ENCODE measurements at places on chromosomes 3 and 15. TPM values are rescaled to one million over a fixed set of nuclear protein-coding genes. Genes with fewer than 3 reads are reported as not detected.
A peak's percentile ranks its signal among the peaks of the same experiment; 100 is the strongest.

- DNase-seq = no peak
Measured at GRCh38 chr3:16307832-16308531, 43.0 kb downstream of the OXNAD1 start.

DNA sequence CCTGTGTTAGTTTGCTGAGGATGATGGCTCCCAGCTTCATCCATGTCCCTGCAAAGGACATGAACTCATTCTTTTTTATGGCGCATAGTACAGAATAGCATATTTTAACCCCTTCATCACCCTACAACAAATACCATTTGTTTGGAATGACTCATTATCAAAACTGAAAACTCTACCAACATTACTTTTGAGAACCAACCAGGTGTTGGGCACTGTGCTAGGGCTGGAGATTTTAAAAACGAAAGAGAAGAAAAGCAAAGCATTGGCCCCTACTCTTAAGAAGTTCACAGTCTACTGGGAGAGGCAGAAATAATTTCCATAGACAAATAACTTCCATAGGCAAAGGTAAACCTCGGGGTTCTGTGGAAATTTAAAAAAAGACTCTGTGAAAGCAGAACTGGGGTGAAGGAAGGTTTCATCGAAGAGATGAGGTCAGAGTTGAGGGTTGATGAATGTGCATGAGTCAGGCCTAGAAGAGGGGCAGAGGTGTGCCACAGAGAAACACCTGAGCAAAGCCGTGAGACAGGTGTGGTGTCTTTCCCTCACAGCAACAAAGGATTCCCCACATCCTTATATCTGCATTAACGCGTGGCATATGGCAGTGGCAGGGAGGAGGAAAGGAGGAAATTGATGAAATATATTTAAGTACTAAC is 51.0 kb downstream of the MCF2L2 start:
- DNase-seq = no peak

GRCh38 chr3:114892880-114893279 is 254.2 kb downstream of the ZBTB20 start:
- DNase-seq = no peak

DNA sequence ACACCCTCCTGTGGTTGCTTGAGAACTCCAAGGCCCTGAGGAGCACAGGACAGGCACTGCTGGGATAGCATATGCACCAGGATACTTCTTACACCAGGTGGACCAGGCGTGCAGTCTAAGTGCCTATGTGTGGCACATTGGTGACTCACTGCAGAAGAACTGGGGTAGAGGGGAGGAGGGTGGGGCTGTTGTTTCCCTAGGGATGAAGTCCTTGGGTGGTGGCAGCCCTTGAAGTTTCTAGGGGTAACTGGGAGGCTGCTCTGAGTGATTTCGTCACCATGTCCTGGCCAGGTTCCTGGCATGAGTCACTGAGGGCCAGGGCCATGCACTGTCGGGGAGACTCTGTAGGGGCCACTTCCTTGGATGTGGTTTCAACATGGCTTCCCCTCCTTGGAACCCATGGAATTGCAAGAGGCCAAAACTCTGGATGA is 15.9 kb downstream of the MYZAP start:
- DNase-seq = peak; percentile 53

- DNase-seq = peak; percentile 50
Measured at GRCh38 chr3:158395421-158395820, 175.6 kb upstream of the MLF1 start.

DNA sequence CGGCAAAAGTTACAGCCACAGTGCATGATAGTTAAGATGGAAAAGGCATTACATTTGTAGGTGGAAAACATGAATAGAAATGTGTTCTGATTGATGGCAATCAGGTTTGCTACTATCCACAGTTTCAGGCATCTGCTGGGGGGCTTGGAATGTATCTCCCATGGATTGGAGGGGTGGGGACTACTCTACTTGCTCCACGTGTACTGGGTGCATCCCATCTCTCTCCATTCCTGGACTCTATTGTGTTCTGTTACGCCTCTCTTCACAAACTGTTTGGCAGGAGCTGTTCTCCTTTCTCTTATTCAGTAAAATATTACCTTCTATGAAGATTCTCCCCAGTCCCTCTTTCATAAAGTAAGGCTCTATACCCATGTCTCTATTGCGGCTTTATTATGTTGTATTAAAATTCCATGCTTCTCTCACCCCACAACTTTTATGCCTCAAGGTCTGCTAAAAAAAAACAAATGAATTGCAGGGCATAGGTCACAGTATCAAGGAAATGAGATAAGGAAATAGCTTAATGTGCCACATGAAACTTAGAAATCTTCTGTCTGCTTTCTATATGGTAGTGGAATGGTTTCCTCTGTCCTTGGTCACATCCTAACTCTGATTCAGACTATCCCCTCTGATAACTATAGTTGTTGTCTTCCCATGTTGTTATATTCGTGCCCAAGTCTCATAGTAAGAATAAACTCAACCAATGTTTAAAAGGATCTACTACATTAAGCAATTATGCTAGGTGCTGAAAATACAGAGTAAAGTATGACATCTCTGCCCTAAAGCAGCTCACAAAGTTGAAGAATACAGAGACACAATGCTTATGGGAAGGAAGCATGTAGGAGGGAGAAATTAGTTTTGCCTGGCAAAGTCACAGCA is 43.2 kb downstream of the LRRFIP2 start:
- no peak for DNase-seq

DNA sequence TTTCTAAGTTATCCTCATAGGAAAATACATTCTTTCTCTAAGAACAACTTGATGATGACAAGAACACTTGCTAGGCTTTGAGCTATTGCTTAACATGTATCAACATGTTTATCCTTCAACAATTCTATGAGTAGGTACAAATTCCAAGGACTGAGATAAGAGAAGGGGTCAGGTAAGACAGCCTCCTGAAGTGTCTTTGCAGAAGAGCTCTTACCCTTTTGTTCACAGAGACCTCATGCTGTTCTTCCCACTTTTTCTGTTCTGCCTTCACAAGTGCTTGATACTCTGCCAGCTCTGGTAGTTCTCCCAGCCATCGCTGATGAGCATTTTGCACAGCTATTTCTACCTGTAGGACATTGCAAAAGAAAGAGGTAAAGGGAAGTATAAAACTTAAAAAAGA is 50.9 kb downstream of the CEP152 start:
- DNase-seq = no peak

DNA sequence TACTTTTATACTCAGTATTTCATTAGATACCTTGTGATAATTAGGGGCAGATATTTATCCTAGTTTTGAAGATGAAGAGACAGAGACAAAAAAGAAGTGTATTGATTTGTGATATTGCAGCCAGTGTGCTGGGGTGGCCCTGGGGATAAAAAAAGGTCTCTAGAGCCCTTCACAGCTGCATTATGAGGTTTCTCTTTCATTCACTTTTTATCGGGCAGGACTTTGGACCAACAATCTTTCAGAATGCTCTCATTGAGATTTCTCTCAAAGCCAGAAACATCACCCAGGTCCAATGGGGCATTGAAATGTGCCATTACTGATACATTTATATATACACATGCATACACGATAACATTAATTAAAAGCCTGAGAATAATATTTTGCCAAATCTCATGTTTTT is 20.5 kb upstream of the SELENOT start:
- DNase-seq = no peak

DNA sequence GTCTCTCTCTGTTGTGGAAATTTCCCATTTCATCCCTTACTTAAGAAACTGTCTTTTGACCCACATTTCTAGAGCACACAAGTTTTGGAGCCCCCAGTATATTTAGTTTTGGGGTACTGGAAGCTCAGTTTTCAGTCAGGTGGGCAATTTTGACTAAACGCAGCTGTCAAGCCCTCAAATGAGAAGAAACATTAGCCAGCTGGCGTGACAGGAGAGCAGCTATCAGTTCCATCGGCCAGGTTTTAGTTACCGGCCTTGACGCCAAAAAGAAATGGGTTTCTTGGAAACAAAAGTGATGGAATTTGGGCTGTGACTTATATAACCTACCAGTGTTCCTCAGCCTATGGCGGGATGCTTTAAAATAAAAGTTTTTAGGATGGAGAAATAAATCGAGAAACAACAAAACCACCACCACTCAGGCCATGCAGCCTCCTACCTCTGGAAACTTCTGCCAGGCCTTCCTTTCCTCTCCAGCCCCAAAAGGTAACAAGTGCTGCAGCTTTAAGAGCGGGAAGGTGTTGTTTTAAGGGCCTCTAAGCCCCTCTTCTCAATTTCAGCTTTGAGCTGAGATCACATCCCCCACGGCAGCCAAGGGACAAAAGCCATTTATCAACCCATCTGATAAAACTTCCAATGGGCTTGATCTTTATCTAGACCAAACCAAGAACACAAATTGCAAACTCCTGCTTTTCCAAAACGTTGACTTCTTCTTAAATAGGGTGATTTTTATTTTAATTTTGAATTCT is 18.3 kb downstream of the RGMA start:
- no peak for DNase-seq

The MITF gene
- 25.3 TPM for total RNA-seq

The SNX22 gene
- 0.18 TPM for total RNA-seq

The PLA2G4F gene
- not detected for total RNA-seq

The EID1 gene
- total RNA-seq = 227 TPM

The TRIM71 gene
- not detected for total RNA-seq

The GABRR3 gene
- not detected for total RNA-seq

The MANF gene
- 159 TPM for total RNA-seq

The ZBTB47 gene
- 29.6 TPM for total RNA-seq

The SPINK8 gene
- not detected for total RNA-seq

The GPR160 gene
- total RNA-seq = not detected

The WDR72 gene
- not detected for total RNA-seq

Data from HFFc6 (cell line).